ENCODE measurements at places on chromosomes 6 and 20.

DNA sequence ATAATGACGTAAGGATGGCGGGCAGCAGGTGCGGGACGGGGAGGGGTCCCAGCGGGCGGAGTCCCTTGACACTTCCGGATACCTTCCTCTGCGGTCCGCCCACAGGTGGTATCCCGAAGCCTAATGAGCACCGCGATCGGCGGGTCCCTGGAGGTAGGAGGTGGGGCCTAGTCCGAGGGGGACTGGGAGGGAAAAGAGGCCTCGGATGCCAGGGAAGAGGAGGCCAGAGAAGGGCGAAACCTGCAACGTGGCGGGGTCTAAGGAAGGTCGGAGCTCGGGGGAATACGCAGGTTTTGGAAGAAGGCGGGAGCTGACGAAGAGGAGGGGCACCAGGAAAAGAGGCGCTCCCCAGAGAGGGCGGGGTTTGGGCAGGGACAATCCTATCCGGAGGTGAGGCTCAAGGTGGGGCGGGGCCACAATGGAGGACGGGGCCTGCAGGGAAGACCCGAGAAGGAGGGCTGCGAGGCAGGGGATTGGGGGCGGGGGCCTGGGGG is 3.7 kb downstream of the PRSS16 start:
- DNase-seq, result peak; percentile 47

DNA sequence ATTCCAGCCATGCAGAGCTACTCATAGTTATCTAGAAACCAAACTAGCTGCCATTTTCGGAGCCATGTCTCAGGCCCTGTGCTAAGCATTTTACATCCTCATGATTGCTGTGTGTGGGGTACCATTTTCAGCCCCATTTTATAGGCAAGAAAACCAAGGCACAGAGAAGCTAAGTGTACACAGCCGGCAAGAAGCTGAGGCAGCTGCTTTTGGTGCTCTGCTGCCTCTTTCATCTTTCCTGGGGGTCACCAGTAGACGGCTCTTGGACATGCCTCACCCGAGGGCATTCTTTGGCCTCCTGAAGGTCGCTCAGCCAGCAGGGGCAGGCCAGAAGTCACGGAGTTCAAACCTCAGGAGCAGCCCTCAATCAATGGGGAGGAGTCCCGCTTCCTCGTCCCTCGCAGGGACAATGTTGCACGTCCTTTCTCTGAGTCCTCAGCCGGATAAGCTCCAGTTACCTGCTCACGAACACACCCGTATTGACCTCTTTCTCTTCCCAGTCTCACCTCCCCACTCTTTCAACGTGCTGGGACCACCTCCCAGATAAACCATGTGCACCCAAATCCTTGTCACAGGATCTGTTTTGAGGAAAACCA is 82.6 kb upstream of the BLCAP start:
- no peak for DNase-seq

DNA sequence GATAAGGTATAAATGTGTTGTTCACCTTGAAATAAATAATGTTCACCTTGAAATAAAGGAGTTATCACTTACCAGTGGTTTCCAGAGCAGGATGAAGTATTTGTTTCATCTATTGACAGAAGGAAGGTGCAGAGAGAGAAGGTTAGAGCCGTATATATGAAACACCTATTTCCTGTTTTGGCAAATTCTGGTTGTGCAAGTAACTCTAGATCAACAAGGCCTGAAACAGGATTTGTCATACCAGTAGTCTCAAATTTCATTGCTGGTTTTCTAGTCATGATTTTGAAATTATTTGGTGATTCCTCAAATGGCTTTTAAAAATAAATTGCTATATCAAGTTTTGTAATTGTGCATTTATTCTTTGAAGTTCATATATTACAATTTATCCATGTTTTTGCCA is at the start of gene CRISP3:
CRISP3 (minus strand) TSS at position 130 of the 400 bp plus-strand sequence; CDS start at position 109, 21 bp downstream.
- DNase-seq, result no peak

- DNase-seq, result no peak
Measured at GRCh38 chr6:98041921-98042320, 758.9 kb upstream of the MMS22L start.

DNA sequence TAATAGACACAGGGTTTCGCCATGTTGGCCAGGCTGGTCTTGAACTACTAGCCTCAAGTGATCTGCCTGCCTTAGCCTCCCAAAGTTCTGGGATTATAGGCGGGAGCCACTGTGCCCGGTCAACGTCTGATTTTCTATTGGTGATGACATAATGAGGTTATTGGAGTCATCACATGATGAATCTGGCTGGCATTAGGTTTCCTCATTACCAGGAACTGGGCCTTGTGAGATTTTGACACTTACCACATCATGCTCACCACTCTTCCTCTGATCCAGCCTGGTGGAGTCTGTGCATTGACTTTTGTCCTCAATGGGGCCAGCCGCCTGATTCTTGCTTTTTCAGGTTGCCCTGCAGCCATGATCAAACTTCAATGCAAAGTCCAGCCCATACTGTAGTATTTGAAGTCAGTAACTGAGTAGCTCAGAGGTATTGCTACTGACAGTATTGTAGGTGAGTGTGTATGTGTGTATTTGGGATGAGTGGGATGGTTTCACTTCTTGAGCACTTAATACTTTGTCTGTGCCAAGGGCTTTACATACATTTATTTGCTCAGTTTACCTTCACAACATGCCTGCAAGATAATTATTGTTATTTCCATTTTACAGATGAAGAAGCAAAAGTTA is 16.0 kb downstream of the ANKS1A start:
- no peak for DNase-seq

DNA sequence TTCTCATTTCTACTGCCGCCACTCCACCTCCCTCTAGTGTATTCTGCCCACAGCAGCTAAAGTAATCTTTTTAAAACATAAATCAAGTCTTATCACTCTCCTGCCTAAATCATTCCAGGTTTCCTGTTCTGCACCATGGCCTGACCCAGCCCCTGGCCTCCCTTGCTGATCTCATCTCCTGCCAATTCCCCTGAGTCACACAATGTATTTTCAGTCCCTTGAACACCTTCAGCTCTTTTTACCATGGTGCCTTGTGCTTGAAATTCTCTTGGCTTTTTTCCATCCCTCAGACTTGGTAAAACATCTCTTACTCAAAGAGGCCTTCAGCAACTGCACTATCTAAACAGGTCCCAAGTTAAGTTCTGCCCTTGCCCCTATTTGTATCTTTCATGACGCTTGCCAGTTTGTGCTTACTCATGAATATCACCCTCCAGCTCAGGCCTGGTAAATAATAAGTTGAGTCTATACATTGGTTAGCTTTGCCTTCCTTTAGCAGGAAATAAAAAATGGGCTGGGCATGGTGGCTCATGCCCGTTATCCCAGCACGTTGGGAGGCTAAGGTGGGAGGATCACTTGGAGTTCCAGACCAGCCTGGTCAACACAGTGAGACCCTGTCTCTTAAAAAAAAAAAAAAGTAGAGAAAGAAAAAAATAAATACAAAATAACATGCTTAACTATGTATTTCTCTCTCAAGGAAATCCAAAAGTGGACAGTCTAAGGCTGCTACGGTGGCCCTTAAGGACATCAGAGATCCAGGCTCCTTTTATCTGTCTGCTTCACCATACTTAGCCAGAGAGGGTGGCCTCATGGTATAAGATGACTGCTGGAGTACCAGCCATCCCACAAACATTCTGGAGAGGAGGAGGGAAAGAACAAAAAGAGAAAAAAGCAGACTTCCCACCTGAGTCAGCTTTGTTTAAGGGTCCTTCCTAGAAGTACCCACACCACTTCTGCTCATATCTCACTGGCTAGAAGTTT is 62.2 kb downstream of the ARFGEF2 start:
- no peak for DNase-seq
